ENCODE measurements at places on chromosomes 3 and 15.
A peak's percentile ranks its signal among the peaks of the same experiment; 100 is the strongest.

DNA sequence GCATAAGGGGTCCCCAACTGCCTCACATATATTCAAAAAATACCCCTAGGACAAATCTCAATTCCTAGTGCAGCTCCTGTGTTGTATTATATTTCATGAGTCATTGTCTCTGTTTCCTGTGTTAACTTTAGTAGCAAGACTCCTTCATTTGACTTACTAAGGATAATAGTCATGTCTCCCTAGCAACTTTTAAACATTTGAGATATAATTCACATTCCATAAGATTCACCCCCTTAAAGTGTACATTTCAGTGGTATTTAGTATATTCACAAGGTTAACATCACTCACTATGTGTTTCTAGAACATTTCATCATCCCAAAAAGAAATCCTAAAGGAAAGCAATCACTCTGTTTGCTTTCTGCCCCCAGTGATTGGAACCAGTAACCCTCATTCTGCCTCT lies 121.3 kb upstream of the WNT7A start:
- no peak for DNase-seq

GRCh38 chr3:139124197-139124596 lies 79.5 kb upstream of the PRR23C start:
- DNase-seq, result no peak

DNA sequence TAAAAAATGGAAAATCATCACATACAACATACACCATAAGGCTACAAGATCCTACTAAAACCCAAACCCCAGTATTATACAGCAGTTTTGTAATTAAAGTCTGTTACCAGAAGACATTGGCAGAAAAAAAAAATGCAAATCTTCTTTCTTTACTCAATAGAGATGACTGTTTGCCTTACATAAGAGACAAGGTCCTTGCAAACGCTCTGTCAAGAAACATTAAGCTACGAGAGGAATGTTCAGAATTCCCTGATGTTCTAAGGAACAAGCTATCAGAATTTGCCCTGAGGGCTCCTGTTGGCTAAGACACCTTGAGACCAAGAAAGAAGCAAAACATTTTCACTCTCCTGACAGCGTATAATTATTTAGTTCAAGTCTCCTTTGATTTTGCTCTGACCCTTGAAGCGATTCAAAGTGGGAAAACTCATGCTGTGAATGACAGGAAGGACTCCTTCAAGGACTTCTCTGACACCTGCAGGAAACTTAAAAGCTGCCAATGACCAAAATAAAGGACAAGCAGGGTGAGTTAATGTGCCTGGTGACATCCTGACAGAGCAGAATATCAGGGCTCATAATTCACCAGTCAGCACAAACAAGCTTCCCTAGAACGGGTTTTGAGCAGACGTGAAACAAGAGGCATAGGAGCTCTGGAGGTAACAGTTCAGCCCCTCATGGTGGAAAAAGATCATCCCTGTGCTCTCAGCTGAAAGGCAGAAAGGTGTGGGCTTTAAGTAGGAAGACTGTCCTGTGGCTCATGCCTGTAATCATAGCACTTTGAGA lies 2.5 kb downstream of the SCAMP2 start:
- DNase-seq, result no peak

- no peak for DNase-seq
Measured at GRCh38 chr3:129213238-129213637, 29.5 kb upstream of the CNBP start.

DNA sequence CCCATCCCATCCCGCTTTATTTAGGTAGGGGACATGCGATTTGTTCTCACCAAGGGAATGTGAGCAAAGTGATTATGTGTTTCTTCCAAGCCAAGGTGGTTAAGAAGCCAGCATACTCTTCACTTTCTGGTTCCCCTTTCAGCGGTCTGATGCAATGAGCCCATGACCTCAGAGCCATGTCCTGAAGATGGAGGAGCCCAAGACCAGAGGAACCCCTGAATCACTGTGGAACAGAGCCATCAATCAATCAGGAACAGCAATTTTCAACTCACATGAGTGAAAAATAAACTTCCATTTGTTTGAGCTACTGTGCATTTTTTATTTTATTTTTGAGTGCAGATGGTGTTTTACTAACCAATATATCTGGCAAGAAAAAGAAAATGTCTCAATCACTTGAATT lies 10.8 kb downstream of the THRB start:
- peak; percentile 76 for DNase-seq

- no peak for DNase-seq
Measured at GRCh38 chr3:171242170-171242569, 215.7 kb upstream of the SLC2A2 start.

- DNase-seq, result no peak
Measured at GRCh38 chr3:14531856-14532395, 8.2 kb downstream of the GRIP2 start.

GRCh38 chr3:141708367-141708766 lies 29.7 kb upstream of the RNF7 start:
- DNase-seq, result peak; percentile 68

DNA sequence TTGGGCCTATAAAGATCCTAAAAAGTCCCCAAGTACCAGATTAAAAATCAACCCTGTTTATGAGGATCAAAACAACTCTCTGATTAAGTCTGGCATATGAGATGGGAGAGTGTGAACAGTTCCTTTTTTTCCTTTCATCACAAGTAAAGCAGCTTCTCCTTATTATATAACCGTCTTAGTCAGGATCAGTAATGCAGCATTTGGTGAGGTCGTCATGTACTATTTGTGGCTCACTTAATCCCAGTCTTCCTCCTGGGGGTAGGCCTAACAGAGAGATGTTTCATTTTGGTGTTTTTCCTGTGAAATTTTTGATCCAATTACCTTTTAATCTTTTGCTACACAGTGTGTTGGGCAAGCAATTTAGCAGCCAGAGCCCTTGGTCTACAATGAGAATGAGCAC lies 333.1 kb upstream of the KCNMB2 start:
- DNase-seq, result peak; percentile 75

GRCh38 chr15:56869573-56869972 lies 48.9 kb upstream of the TCF12 start:
- peak; percentile 59 for DNase-seq

- no peak for DNase-seq
Measured at GRCh38 chr3:133910422-133910821, 14.7 kb upstream of the RAB6B start.

- no peak for DNase-seq
Measured at GRCh38 chr3:128276146-128276435, 122.8 kb downstream of the EEFSEC start.
